ENCODE measurements at places on chromosomes 5 and 9. TPM values are rescaled to one million over a fixed set of nuclear protein-coding genes. Genes with fewer than 3 reads are reported as not detected.

GRCh38 chr5:76547242-76547890, 75.8 kb downstream of the F2RL2 start:
- no peak for DNase-seq

The WDR31 gene
- 0.99 TPM for total RNA-seq

- no peak for DNase-seq
These were observed 76.9 kb upstream of the ADAMTSL1 start for GRCh38 chr9:18397076-18397475.

The PSAT1 gene
- 22.7 TPM for total RNA-seq

The EFNA5 gene
- total RNA-seq: 15.6 TPM

DNA sequence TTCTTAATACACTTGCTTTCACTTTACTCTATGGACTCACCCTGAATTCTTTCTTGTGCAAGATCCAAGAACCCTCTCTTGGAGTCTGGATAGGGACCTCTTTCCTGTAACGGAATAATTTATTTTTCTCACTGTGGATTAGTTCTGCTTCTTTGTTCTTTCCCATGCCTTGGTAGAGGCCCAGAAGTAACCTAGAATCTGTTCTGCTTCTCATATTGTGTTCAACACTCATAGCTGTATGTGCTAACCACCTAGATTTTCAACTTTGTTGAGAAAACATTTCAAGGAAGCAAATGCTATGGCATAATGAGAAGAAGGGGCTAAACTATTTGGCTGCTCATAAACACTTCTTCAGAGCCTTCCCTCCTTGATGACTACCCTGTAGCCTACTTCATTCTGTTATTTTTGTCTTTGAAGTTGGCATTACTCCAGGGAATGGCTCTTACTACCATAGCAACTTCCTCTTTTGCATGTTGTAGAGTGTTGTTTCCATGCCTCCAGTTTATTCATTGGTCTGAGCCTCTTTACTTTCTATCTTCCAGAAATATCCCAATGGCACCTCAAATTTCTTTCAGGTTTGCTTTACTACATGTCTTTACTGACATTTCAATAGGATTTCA, 74.3 kb downstream of the KIAA0825 start:
- DNase-seq: no peak

The GABBR2 gene
- 3.3 TPM for total RNA-seq

DNA sequence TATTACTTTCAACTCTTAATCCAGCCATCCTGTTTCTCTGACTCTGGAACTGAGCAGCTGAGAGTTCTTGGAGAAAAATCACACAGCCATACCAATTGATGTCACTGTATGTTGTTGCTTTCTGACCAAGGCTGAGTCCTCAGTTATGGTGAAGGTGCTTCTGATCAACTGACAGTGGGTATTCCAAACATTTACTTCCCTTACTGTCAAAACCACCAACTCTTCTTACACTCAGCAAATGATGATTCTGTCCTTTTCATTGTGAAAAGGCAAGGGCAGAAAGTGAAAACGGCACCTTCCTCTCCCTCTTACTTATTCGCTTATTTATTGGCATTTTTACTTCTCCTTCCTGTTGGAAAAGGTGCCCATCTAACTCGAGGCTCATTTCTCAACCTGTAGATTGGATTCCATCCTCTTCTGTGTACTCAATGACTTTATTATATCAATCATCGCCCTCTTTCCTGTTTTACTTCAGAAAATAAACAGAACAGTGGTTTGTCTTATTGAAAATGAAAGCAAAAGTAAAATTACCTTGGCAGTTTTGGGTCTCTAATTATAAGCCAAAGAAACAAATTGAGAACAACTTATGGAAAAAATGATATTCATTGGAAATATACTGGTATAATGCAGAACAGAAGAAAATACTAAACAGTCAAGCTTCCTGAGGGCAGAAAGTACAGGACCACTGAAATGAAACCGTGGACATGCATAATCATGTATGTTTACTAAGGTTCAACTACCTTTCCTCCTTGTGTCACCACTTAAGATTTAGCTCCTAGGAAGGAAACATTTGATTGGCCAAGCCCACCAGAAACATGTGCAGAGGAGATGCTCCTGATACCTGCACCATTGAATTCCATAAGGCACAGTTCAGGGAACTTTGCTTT, 104.5 kb upstream of the CHD1 start:
- DNase-seq: no peak

The FRMD3 gene
- total RNA-seq: 6.1 TPM

DNA sequence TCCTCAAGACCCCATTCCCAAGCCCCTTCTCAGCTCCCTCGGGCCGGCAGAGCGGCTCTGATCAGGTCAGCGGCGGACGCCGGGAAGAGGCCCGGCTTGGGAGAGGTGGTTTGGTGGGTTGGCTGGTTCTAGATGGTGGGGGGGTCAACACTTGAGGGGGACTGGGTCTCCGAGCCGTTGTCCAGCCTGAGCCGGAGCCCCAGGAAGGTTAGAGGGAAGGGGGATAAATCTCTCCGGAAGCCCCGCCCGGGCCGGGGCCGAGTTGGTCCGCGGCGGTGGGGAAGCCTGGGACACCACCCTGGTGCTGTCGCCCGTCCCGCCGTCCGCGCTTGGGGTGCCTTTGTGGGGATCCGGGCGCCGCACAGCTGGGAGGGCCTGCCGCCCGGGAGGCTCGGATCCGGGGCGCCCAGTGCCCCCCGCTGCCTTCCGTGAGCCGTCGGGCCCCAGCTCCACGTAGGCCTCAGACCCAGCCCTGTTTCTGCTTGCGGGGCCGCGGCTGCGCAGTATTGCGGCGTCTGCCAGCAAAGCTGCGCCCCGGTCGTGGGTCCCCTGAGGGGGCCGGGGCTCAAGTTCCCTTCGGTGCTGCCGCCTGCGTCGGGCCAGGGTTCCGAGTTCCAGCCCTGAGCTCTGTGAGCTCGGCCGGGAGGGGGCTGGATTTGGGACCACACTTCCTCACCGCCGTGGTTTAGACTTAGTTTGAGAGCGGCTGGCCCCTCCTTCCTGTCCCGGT, 542 bp upstream of the TRIM52 start:
- no peak for DNase-seq

GRCh38 chr5:175211956-175212756, 231.8 kb downstream of the DRD1 start:
- no peak for DNase-seq

The SLCO4C1 gene
- total RNA-seq: 0.29 TPM

GRCh38 chr5:54679686-54680085, 162.1 kb downstream of the SNX18 start:
- no peak for DNase-seq

GRCh38 chr5:148952097-148952867, 110.6 kb downstream of the SH3TC2 start:
- DNase-seq: no peak
